ENCODE measurements at places on chromosomes 5 and 9.

GRCh38 chr5:170046241-170046640 lies 59.5 kb upstream of the FOXI1 start:
- DNase-seq: no peak

DNA sequence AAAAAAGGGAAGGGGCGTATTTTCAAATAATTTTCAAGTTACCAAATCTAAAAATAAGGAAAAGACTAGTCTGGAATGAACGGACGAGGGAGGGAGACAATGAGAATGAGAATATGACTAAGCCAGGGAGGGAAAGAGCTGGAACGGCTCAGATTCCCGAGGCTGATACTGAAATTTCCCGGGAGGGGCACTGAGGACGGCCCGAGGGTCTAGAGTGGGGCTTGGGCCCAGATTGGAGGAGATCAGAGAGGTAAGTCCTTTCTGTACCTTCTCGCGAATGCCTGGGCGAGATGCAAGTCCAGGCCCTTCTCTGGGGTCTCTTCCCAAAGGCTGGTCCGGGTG lies 3.4 kb upstream of the CCIN start:
- DNase-seq: no peak

GRCh38 chr9:16901590-16901989 lies 31.1 kb upstream of the BNC2 start:
- DNase-seq: no peak

- no peak for DNase-seq
Measured at GRCh38 chr9:15635752-15636151, 82.9 kb downstream of the CCDC171 start.

DNA sequence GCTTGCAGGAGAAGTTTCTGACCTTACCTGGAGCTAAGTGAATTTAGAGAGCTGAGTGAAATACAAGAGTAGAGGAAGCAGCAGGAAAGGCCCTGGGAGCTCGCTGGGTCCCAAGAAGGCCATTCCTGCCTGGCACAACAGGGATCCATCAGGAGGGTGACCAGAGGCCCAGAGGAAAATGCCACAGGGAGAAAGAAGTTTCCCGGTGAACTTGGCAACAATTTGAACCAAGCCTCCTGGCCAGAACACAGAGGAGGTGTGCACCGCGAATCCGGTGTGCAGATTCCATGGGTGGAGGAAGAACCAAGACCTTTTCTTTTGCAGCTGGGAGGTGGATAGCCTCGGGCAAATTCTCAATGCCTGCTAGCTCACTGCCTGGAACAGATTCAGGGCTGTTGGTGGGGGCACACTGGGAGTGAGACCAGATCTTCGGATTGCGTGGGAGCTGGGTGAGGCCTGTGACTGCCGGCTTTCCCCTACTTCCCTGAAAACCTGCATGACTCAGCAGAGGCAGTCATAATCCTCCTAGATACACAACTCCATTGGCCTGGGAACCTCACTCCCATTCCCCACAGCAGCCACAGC lies 1850.9 kb upstream of the NUDT12 start:
- no peak for DNase-seq

DNA sequence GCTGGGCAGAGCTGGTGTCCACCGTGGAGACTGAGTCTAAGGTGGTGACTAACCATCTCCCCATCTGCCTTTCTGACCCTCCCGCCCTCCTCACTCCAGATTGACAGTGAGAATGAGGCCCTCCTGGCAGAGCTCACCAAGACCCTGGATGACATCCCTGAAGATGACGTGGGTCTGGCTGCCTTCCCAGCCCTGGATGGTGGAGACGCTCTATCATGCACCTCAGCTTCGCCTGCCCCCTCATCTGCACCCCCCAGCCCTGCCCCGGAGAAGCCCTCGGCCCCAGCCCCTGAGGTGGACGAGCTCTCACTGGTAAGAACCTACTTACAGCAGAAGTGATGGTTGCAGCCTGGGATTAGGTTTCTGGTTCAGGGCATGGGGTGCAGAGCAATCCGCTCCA lies 96.5 kb downstream of the PPARGC1B start:
- DNase-seq: no peak

GRCh38 chr9:21326526-21327139 lies 8.6 kb downstream of the KLHL9 start:
- no peak for DNase-seq

DNA sequence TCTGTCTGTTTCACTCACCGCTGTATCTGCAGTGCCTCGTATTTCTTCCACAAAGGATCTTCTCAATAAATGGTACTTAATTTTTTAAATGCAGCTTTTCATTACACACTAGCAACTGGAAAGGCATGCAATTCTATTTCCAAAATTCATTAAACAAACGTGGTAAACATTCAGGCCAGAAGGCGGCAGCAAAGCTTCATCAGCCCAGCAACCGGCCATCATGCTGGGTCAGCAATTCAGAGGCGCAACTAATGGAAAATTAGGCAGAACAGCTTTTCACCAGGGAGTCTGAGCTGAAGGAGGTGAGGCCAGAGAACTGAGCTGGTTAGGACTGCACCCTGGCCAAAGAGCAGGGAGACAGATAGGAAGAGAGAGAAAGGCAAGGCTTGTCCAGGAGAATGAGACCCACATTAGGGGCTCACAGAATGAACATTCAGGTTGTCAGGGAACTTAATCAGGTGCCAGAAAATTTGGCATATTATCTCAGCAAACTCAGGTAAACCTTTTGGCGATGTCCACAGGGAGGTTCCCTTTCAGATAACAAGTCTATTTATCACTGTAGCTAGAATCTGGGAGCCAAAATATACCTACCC lies 17.7 kb upstream of the RNF180 start:
- DNase-seq: no peak

- no peak for DNase-seq
Measured at GRCh38 chr9:90943341-90943740, 141.7 kb downstream of the SYK start.

DNA sequence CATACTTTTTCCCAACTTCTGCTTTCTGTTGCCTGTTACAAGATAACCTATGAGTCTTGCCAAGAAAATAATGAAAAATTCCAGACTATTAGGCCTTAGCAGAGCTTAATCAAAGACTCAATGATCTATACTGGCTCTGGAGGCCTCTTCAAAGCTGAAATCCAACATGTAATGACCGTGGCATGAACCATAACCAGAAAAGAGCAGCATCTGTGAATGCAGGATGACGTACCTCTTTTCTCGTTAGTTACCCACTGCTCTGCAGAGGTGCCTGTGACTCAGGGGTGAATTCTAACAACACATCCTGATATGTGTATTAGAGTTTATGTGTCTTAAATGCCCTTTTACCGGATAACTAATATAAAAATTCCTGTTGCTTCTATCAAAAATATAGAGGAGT lies 645.4 kb downstream of the PRELID2 start:
- DNase-seq: no peak

DNA sequence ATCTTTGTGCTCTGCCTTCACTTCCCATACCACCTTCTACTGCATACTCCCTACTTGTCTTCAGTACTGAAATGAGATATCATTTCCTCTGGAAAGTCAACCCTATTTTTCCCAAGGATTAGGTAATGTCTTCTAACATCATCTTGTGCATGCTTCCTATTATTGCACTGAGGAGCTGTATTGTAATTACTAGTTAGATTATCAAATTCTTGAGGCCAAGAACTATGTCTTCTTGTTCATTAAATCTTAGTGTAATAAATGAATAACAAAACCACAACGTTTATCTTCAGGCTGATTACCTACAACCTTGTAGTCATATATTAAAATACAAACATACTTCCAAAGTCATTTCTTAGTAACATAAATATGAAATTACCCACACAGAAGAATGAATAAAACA lies 87.9 kb upstream of the POU5F2 start:
- DNase-seq: no peak

GRCh38 chr5:43658509-43658908 lies 55.5 kb downstream of the NNT start:
- DNase-seq: no peak

- no peak for DNase-seq
Measured at GRCh38 chr9:130034570-130034969, 8.4 kb downstream of the FNBP1 start.

DNA sequence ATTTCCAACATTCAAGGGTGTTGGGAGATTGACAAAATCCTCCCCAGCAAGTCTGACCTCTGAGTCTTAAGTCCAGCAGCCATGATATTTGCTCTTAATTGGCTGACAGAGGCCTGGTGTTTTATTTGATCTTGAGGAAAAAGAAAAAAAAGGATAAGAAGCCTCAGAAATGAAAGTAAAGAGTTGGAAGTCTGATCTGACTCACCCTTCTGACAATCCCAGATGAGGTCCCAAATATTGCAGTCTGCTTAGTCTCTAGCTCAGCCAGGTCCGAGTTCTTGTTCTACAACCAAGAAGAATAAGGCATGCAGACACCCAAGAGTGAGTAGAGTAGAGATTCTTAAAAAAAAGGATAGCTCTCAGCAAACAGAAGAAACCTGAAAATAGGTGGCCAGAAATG lies 632.5 kb upstream of the ST8SIA4 start:
- no peak for DNase-seq

DNA sequence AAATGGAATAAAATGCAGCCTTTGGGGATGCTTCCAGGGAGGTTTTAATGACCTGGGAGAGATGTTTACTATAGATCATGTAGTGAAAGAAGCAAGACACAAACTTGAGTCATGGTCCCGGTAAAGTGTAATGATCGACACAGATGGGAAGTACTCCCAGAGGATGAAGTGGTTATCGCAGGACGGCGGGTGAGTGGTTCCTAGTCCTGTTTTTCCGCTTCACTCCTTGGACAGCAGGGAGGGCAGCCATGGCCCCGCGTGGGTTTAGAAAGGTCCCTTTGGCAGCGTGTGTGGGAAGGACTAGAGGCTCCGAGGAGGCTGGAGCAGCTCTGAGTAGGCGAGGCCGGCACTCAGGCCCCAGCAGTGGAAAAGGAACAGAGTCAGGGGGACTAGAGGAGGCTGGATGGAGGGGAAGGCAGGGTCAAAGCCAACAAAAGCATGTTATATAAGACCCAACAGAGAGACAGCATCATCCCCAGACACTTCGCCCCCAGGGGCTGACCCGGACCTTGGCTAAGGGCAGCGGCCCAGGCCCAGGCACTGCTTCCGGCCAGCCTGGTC lies 49.2 kb upstream of the STXBP1 start:
- no peak for DNase-seq

- DNase-seq: no peak
Measured at GRCh38 chr9:108162664-108163063, 673.1 kb upstream of the KLF4 start.

GRCh38 chr5:124718380-124718789 lies 28.1 kb downstream of the ZNF608 start:
- no peak for DNase-seq

- DNase-seq: no peak
Measured at GRCh38 chr9:125966466-125966865, 219.3 kb downstream of the PBX3 start.

DNA sequence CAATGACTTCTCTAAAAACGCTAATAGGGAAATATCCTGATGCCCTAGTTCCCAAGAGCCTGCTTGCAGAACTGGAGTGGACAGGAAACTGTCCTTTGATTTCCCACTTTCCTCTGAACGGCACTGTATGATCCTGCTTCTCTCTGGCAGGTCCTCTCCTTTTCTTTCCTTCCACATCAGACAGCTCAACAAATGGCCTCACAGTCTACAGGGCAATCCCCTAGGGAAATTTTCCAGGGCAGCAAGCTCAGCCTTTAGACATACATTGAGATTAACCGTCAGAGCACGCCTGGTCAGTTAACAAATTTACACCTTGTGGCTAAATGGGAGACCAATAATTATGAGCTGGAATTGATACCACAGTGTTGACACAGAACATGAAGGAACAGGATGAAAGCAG lies 164.9 kb downstream of the SLC24A2 start:
- no peak for DNase-seq

GRCh38 chr5:126961702-126962101 lies 68.7 kb downstream of the MARCHF3 start:
- DNase-seq: no peak

DNA sequence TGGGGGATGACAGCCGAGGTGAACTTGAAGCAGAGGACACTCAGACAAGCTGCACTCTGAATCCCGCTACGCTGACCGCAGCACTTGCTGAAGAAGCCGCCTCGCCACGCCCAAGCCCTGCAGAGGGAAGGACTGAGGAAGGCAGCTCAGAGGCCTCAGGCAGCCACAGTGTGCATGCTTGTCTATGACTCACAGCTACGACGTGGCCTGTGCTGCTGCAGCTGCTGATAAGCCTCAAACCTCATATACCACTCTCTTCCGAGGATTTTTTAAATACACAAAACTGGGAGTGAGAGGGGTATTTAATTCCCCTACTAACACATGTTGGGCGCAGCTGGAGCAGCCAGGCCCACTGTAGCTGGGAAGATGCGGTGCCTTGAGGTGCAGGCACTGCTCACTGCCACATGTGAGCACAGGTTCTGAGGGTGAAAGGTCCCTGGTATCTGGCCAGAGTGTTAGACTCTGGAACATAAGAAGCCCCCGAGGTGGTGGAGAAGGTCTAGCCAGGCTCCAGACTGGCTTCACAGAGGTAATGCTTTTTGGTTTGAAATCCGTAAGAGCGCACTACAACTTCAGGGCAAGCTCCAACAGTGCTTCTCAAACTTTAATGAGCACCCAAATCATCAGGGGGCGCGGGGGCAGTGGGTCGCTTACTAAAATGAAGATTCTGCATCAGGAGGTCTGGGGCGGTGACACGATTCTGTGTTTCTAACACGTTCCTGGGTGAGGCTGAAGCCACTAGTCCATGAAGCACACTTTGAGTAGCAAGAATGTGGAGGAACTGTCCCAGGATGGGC lies 196.8 kb downstream of the AUH start:
- no peak for DNase-seq

DNA sequence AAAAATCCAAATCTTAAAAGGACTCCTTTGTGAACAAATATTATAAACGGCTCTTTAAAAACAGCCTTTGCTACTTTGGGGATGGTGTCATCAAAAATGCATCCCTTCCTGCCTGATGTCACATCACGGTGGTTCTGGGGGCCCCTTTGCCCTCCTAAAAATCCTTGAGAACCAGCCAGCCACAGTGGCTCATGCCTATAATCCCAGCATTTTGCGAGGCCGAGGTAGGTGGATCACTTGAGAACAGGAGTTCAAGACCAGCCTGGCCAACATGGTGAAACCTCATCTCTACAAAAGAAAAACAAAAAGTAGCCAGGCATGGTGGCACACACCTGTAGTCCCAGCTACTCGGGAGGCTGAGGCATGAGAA lies 43.9 kb downstream of the FNBP1 start:
- DNase-seq: no peak

- DNase-seq: no peak
Measured at GRCh38 chr5:66513130-66513529, 83.1 kb upstream of the MAST4 start.

- DNase-seq: no peak
Measured at GRCh38 chr9:13991395-13991794, 322.5 kb downstream of the NFIB start.

- no peak for DNase-seq
Measured at GRCh38 chr9:2859776-2860379, 16.0 kb upstream of the PUM3 start.

GRCh38 chr5:61754792-61755191 lies 422.7 kb downstream of the ZSWIM6 start:
- no peak for DNase-seq
